SW480 (cell line): ENCODE measurements at places on chromosomes 12 and 14.
A peak's percentile ranks its signal among the peaks of the same experiment; 100 is the strongest.

DNA sequence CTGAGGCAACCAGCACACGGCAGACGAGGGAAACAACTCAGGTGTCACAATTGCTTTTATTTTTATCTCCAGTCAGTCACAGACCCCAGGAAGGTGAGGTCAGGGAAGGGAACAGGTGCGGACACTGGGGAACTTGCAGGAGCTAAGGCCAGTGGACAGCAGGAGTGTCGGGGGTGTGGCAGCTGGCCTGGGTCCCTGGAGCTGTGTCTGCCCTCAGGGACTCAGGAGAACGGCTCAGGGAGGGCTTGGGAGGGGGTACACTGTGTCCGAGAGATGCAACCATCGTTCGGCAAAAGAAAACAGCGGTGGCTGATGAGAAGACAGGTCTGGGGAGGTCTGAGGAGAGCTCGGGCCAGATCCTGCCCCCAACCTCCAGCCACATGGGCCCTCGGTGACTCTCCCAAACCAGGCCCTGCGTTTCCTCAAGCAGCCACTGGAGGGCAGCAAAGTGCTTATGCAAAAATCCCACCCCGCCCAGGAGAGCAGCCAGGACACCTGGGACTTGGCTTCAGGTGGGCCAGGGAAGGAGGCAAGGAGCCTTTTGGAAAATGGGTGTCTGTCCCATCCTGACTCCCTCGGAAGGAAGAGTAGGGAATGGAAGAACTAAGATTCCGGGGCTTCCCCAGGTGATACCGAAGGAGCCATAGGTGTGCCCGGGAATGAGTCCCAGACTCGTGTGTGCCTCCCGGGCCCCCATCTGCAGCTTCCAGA, 24.1 kb upstream of the BCDIN3D start:
- DNase-seq: peak; percentile 68

DNA sequence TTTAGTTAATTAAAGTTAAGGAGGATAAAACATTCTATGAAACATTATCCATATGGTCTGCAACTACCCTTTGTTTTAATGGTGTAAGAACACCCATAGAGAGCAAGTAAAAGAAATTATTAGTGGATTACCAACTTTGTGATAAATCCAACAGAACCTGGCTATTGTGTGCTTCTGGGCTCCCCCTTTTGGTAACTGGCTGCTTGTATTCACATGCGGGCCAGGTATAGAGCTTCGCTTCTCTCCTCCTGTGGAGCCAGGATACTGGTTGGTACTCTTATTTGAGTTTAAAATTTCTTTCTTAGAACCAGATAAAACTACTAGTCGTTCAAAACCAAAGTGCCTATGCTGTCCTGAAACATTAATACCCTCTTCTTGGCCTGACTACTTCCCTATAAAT, 81.0 kb downstream of the PTPRR start:
- no peak for DNase-seq

DNA sequence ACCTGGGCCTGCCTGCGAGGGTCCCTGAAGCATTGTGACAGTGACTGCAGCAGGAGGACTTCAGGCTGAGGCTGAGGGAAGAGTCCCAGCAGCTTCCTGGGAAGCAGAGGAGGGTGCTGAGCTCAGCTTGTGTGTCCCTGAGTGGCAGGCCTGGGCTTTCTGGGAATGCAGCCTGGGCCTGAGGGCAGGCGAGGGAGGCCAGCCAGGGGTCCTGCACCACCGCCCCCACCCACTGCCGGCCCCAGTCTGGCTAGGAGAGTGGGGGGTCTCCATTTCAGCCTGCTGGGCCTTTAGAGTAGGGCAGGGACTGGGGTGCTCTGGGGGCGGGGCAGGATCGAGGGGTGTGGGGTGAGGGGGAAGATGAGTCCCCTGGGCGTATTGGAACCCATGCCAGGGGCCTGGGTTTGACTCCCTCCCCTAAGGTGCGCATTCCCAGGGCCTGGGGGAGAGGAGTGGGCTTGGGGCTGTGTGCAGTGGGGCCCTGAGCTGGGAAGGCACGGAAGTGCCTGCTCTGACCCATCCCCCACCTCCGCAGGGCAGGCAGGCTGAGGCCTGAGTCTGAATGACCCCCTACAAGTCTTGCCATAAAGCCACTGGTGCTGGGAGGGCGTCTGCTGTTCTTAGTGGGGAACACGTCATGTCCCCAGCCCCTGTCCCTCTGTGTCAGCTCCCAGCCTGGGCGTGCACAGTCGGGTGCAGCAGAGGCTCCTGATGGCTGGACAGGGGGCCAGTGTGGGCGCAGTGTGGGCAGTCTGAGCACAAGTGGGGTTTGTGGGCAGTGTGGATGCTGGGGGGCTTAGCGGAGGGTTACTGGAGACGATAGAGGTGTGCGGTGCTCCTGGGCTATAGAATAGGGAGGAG, 46.4 kb downstream of the KRT80 start:
- peak; percentile 91 for DNase-seq

GRCh38 chr12:128992550-128992949, 139.3 kb downstream of the GLT1D1 start:
- DNase-seq: no peak

- no peak for DNase-seq
These were observed 6.1 kb downstream of the CARMIL3 start for GRCh38 chr14:24057867-24058259.

- DNase-seq: peak; percentile 1
These were observed 55.6 kb upstream of the PTPRB start for GRCh38 chr12:70692681-70693288.
